Fibroblast of skin of abdomen (primary cell): ENCODE measurements at places on chromosomes 1 and 21.

- DNase-seq = no peak
These were observed 63.9 kb upstream of the GRHL3 start for GRCh38 chr1:24255226-24255625.

DNA sequence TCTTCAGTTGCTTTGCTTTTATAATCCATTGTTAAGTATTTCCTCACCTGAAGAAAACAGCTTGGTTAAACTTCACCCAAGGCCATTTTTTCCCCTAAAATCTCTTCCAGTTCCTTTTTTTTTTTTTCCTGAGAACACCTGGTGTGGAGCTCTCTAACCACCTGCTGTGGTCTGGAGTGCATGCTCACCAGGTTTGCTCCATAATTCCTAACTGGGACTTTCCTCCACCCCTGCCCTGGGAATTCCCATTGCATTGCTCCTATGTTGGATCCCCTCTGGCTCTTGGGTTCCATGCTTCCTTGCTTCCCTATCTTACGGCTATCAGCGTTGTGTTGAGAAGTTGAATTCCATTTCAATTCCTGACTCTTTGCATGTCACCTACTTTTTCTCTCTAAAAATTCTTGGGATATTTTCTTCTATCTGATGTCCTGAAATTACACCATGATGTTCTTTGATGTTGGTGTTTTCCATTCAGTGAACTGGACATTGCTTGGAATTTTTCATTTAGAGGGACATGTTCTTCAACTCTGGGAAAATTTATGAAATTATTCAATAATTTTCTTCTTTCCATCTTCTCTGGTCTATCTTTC, 19.6 kb upstream of the DYRK1A start:
- DNase-seq = no peak

DNA sequence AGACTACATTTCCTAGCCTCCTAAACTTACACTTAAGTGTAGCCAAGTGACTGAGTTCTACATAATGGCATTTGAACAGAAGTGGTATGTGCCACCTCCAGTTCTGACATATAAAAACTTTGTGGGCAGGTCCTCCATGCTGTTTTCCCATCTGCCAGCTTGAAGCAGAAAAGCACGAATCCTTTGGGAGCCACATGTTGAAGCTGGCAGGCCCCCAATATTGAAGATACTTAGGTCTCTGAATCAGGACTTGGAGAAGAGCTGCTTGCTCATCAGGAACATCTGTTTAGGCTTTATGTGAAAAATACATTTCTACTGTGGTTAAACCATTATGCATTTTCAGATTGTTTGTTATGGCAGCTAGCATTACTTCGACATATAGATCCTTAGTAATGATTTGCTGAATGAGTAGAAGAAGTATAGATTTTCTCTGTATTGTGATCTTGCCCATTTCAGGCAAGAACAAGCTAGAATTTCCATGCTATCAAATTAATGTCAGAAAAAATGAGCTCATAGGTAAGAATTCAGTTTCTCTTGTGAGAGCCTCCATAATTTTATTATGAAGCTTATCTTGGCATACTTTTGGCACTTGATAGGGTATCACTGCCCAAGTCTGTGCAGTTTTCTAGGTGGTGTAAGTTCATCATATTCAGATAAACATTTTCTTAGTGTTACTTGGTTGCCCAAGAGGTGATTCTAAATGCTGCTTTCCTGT, 68.4 kb downstream of the GDAP2 start:
- peak; percentile 92 for DNase-seq

- DNase-seq = peak; percentile 50
These were observed 62.6 kb downstream of the MAP3K7CL start for GRCh38 chr21:29193072-29193471.

GRCh38 chr1:210364479-210364878, 35.8 kb downstream of the HHAT start:
- no peak for DNase-seq

- DNase-seq = peak; percentile 46
These were observed 93.5 kb upstream of the ACTL8 start for GRCh38 chr1:17661546-17662157.

- DNase-seq = no peak
These were observed 23.8 kb downstream of the FAM89A start for GRCh38 chr1:231016234-231016633.

GRCh38 chr1:168976267-168976666, 130.2 kb upstream of the ATP1B1 start:
- no peak for DNase-seq

DNA sequence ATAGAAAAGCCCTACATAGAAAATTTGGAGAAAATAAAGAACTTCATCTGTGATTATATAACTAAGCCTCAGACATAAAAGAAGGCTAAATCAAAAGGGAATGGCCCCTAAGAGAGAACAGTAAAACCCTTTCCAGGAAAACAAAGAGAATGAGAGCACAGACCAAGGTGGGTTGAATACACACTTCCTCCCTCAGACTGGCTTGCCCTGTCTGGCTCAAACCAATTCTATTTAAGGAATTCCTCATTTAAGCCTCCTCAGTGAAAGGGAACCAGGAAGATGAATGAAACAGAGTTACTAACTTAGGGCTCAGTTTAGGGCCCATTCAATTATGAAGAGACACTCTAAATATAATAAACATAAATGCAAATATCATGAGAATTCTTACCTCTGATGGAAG, 10.6 kb upstream of the SYT14 start:
- DNase-seq = no peak
